ENCODE measurements at places on chromosomes 6 and 20.

DNA sequence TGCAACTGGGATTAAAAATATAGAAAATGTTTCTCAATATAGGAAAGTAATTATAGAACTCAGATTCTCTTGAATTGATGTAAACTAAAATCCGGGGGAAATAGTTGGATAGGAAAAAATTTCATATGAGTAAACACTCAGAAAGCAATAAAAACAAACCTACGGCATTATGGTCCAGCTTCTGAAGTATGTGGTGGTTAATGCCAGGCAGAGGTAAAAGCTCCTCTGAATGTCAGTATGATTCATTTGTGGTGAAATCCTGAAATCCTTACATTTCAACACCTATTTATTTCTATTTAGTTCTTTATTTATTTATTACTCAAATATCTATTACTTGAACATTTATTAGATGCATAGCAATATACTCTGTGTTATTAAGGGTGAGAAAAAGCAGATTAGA is 145.1 kb downstream of the RIMS1 start:
- no peak for DNase-seq

- DNase-seq, result no peak
Measured at GRCh38 chr6:80478030-80478429, 371.6 kb downstream of the BCKDHB start.

DNA sequence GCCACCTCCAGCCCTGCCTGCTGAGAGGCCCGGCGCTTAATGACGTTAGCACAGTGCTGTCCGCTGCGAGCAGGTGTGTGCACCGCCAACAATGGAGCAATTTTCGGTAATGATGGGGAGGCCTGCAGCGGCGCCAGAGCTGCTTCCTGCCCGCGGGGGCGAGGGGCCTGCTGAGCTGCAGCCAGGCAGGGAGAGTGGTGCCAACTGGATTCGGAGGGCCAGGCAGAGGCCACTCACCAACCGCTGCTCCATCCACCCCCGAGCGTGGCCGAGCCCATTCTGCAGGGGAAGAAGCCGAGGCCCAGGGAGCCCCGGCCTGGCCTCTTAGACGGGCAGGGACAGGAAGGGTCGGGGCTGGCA is 9.6 kb downstream of the HRH3 start:
- no peak for DNase-seq

GRCh38 chr20:458776-459175 is 3.6 kb downstream of the TBC1D20 start:
- DNase-seq, result no peak

- no peak for DNase-seq
Measured at GRCh38 chr20:63939061-63939935, 16.9 kb downstream of the UCKL1 start.

- DNase-seq, result peak; percentile 49
Measured at GRCh38 chr20:235891-236290, 8.8 kb downstream of the DEFB129 start.

GRCh38 chr20:19566226-19566945 is 191.7 kb upstream of the RIN2 start:
- no peak for DNase-seq

GRCh38 chr6:166862287-166862977 is 93.9 kb downstream of the RNASET2 start:
- no peak for DNase-seq

DNA sequence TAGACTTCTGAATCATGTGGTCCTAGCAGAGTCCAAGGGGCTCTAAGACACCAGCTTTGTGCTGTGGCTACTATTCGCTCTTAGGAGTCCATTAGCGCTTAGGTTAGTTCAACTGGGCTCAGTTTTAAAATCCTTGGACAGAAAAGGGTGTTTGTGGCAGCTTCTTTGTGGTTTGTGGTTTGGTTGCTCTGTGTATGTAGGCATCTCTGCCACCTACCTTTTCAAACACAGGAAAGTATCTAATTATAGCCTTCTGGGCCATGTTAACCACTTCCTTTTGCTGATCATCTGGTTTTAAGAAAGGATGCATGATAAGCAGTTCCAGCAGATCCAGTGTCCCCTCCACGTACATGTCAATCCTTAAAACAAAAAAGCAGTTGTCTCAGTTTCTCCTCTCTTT is 10.8 kb downstream of the GSTA4 start:
- DNase-seq, result no peak

DNA sequence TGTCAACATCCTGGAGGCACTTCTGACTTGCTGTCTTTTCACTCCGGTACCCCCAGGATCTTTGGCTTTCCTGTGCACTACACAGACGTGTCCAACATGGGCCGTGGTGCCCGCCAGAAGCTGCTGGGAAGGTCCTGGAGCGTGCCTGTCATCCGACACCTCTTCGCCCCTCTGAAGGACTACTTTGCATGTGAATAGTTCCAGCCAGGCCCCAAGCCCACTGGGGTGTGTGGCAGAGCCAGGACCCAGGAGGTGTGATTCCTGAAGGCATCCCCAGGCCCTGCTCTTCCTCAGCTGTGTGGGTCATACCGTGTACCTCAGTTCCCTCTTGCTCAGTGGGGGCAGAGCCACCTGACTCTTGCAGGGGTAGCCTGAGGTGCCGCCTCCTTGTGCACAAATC is 12.0 kb upstream of the MAPRE1 start:
- DNase-seq, result no peak

GRCh38 chr6:37731888-37732287 is 34.2 kb upstream of the MDGA1 start:
- DNase-seq, result no peak

- DNase-seq, result no peak
Measured at GRCh38 chr6:36959555-36960250, 5.2 kb downstream of the PI16 start.

DNA sequence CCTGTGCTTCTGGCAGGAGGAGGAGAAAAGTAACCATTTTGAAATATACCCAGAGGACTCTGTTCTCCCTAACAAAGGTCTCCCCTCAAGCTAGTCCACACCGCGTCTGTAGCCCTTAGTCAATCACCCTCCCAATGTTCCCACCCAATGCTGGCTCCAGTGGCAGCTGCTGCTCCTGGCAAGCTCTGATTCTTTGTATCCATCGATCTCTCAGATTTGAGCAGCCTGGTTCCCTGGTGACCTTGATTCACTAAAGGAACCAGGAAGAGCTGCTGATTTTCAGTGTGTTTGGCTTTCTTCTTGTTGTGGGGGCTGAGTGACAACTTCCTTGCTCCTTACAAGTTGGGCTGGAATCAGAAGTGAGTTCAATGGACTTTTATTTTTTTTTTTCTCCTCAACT is 68.5 kb downstream of the FOXC1 start:
- DNase-seq, result no peak

DNA sequence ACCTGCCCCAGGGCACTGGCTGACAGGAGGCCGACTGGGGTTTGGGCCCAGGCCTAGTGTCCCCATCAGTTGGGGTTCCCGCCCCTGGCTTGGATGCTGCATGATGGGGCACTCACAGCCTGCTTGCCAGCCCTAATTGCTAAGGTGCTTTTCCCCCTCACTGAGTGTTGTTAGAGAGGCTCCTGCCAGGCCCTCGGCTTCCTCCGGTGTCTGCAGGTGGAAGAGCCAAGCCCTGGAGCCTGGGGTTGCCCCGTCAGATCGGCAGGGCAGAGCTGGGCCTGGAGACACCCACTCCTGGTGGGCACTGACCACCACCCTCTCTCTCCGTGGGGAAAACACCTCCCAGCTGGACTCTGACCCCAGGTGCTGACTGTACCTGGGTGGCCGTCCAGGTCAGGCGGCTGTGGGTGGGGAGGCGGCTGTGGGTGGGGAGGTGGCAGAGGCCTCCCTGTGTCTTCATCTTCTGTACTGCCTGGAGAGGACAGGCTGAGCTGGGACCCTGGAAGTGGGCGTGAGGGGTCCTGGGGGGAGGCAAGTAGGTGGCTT is 6.0 kb upstream of the CABLES2 start:
- DNase-seq, result no peak

DNA sequence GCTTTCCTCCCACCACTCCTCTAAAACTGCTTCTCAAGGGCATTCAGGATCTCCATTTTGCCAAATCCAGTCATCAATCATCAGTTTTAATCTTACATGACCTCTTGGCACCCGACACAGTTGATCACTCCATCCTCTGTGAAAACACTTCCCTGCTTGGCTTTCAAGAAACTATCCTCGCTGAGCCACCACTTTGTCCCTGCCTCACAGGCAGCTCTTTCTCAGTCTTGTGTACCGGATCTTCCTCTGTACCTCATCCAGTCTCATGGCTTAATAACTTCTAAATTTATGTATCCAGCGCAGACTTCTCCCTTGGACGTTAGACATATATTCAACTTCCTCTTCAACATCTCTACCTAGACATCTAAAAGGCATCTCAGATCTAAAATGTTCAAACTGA is 89.9 kb downstream of the BTBD9 start:
- DNase-seq, result no peak

DNA sequence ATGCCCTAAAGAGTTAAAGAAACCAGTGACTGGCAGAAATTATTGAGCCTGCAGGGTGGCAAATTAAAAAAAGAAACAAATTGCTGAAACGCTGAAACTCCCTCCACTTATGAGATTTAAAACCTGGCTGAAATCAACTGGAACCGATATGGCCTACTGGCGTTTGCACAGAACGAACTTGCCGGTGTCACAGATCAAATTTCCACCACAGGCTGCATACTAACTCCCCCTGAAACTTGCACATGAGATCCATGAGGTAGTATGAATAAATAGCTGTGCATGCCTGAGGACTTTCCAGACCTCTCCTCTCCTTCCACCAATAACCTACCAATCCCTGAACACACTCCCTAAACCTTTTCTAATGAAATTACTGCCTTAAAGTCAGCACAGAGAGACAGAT is 150.4 kb downstream of the RNGTT start:
- no peak for DNase-seq

DNA sequence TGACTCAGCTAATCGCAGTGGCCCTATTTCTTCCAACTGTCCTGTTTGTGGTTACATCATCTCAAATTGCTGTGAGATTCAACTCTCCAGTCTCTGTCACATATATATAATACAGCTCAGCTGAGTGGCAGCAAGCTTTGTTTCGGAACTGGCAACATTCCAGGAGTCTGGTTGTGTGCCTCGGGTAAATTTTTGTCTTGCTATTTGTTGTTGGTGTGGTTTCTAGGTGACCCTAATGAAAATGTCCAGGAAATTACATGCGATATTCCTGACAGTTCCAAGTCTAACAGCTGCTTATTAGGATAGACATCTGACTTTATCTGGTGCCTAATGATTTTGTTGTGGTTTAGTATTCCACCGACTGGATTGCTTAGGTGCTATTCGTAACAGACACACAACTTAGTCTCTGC is 581.8 kb downstream of the CD109 start:
- DNase-seq, result no peak

- DNase-seq, result no peak
Measured at GRCh38 chr6:139594333-139594965, 220.0 kb upstream of the CITED2 start.

DNA sequence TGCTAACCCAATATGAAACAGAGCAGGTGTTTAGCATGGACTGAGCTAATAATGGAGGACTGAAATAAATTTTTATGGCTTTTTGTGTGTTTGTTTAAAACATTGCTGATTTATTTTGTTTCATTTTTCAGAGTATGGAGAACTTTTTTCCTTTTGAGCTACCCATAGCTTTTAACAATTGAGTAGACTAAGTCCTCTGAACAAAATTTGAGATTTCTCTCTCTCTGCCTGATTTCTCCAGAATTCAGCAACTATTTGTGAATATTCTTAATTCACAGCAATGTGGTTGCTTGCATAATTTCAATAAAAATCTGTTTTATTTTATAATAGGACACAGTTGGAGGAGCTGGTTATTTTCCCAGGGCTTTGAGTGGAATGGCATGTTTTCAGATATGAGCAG is 103.7 kb downstream of the TPBG start:
- DNase-seq, result no peak

DNA sequence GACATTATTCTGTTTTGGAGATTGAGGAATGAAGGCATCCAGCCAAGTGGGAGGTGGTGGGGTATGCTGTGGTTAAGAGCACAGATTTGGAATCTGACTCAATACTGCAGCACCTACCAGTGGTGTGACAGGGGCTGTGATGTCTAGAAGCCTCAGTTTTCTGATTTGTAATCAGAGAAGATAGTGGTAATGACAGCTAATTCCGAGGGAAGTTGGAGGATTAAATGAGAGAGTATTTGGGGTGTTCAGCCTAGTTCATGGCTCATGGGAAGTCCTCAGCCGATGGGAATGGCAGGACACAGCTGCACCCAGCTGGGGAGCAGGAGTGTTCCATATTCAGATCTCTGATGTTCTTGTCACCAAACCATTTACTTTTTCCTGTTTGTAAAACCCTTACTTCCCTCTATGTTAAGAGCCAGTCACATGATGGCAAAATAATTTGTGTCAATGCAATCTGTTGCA is 9.3 kb downstream of the SLC9A8 start:
- no peak for DNase-seq

DNA sequence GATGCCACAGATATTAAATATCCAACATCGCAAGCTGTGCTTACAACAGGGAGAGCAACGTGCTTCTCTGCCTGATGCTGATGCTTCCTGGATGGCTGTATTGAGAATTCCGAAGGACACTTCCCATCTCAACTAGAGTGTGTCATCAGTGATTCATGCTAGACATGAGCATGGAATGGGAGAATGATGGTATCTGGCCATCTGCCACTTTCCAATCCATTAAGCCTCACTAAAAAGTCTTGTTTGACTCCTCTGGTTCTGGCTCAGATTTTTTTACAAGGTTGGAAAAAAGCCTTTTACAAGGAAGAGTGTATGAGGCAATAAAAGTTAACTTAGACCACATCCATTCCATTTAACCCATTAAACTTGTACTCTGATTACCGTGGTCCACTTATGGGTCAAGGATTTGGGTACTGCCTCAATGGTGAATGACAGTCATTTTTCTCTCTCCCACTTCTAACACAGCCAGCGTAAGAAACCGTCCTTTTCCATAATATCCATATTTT is 265.3 kb downstream of the UST start:
- no peak for DNase-seq

DNA sequence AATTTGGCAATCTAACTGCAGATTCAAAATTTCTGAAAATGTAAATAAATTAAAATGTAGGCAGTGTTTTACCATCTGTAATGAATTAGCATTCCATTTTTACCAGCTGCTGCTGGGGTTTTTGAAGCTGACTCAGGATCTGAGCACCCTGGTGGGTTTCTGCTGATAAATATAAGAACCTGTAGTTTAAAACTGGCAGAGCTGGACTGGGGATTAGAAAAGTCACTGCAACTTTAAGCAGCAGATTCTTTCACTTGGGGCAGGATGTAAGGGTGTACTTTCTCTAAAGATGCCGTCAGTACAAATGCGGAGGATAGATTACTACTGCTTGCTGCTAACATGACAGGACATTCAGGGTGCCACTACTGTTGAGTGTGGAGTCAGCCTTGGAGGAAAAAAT is 341.8 kb downstream of the CDKAL1 start:
- DNase-seq, result no peak

- no peak for DNase-seq
Measured at GRCh38 chr6:72676995-72677394, 55.1 kb downstream of the KCNQ5 start.

- no peak for DNase-seq
Measured at GRCh38 chr6:125415913-125416312, 114.1 kb upstream of the HDDC2 start.

- DNase-seq, result peak; percentile 94
Measured at GRCh38 chr6:44257025-44257752, at the start of gene SLC35B2. Gene SLC35B2, minus strand, starts transcription at chr6:44257528. Its CDS starts 118 bp downstream, at chr6:44257410.

Data from D341Med (cell line).